ENCODE measurements at places on chromosomes 6 and 20. TPM values are rescaled to one million over a fixed set of nuclear protein-coding genes. Genes with fewer than 3 reads are reported as not detected.

UST gene
- total RNA-seq, result 2.4 TPM

OVOL2 gene
- 7.4 TPM for total RNA-seq

AIF1 gene
- total RNA-seq, result not detected

HUS1B gene
- total RNA-seq, result 0.71 TPM

CDSN gene
- 0.35 TPM for total RNA-seq

TBXT gene
- not detected for total RNA-seq

CALHM5 gene
- not detected for total RNA-seq

SLC17A3 gene
- total RNA-seq, result not detected

MRAP2 gene
- 0.38 TPM for total RNA-seq

COL19A1 gene
- total RNA-seq, result not detected

GSTA1 gene
- total RNA-seq, result not detected

PSMF1 gene
- total RNA-seq, result 112 TPM

GGTLC1 gene
- not detected for total RNA-seq

ANKEF1 gene
- total RNA-seq, result 9.0 TPM

ECT2L gene
- not detected for total RNA-seq

CST9 gene
- total RNA-seq, result not detected

CST4 gene
- not detected for total RNA-seq

HRH3 gene
- not detected for total RNA-seq

SRXN1 gene
- total RNA-seq, result 17.4 TPM

FAM83C gene
- not detected for total RNA-seq

ENPP1 gene
- total RNA-seq, result 7.7 TPM
